GM12892 (cell line): ENCODE measurements at places on chromosomes 13 and 19.

DNA sequence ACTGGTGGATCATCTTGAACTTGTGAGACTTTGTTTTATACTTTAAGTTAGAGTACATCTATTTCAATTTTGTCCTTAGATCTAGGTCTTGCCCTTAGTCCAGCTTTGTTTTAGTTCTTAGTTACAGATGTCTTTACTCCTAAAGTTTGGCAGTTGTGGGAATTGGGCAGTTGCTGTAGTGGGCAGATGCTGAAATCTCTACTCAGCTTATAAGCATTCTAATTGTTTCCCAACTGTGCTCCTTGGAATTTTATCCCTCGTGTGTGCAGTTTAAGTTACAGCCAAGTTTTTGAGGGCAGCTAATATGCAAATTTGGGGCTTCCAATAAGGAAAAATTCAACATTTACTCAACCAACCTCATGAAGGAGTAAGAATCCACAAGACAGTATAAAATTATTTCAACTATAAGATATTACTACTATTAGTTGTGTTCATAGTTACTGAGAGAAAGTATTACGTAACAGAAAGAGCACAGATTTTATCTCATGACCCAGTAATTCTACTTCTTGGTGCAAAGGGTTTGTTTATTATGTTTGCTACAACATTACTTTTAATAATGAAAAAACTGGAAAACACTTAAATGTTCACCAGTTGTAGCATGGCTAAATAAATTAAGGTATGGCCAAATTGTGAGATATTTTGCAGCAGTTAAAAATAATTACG lies 32.9 kb downstream of the CCDC122 start:
- DNase-seq: no peak

DNA sequence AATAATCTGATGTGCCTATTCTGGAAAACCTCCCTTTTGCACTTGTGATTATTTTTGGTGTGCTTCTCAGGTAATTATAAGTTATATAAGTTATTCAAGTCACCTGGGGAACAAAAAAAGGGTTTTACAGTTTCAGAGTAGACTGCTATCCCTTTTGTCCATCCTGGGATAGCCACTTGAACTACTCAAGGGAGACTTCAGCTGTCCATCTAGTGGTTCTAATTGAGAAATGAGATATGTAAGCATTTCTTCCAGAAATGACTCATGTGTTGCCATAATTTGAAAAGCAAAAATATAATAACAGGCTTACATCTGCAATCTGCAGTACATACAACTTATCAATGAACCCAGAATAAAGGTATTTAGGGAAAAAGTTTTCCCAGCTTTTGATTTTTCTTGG lies 20.4 kb downstream of the UBL3 start:
- DNase-seq: no peak

DNA sequence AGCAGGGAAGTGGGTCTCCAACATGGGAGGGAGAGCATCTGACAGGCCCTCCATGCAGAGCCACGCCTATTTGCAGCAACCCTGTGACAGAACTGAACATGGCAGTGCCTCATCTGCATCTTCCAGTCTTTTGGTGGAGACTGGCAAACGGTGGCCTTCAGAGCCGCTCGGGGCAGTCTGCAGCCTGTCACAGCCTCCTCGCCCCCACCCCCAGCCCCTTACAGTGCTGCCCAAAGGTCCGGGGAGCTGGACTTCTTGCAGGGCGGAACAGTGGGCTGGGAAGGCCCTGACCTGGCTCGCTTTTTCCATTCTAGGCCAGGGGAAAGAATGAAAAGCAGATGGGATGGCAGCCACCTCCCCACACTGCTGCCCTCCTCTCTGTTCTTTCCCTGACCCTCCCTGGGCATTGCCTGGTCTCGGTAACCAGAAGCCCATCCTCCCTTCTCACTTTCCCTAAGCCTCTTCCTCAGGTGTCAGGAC lies 2.7 kb downstream of the CALM3 start:
- no peak for DNase-seq

DNA sequence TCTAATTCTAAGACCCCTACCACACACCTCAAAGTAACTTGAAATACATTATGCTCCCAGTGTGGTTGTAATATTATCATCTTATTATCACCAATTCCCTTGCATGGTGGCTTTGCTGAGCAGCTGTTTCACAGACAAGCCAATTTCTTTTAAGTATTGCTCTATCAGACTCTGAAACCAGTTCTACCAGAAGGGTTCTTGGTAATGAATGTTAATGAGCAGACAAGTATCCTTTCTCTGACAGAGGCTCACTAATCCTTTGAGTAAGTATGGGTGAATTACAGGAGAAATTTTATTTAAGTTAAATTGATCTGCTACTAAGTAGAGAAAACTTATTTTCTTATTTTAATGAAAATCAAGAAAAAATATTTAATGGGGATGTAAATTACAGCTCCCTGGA lies 326.0 kb downstream of the GPC6 start:
- no peak for DNase-seq

- DNase-seq: no peak
These were observed 73.6 kb downstream of the KDM4B start for GRCh38 chr19:5042556-5042955.

GRCh38 chr13:113882267-113882630 lies 18.4 kb upstream of the GAS6 start:
- no peak for DNase-seq

DNA sequence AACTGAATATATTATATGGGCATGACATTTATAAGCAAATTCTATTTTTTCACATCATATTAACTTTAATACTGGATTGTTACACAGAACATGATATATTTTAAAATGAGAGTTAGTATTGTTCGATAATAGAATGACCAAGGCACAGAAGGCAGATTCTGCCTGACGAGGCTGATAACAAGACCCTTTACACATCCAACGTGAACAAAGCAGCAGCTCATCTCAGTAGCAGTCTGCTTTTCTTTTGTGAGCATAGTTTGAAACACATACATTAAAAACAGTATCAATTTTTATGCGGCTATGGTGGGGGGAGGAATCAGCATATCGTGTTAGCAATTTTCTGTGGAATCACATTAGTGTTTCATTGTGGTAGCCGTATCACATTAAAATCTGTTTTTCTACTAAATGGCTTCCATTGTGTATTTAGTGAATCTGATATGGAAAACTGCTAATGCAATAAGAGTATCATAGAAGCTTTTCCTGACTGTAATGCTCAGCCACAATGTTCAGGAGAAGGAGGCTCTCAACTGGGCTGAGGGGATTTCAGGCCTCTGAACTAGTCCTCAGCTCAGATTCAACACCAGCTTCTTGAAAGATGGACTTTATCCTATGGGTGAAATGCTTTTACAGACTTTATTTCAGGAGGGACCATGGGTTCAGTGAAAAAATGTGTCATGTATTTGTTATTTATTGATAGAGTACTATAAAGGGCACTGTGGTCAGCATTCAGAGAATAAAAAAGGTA lies 4.0 kb downstream of the SMAD9 start:
- DNase-seq: no peak

- no peak for DNase-seq
These were observed 262.4 kb upstream of the SPRY2 start for GRCh38 chr13:80603351-80603750.

DNA sequence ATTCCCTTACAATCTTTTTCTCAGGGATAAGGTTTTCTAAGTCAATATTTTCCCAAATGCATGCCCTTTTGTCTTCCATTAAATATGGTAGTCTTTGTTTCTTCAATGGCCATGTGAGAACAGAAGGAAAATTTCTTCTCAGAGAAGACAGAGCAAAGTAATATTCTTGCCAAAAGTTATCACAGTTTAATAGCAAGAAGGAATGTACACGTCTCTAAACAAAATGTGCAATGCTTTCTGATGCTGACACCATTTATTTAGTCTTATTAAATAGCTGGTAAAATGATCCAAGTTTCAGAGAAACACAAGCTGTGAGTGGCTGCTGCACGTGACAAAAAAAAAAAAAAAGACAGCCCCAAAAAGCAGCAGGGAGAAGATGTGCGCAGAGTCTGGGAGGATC lies 542.5 kb downstream of the GPC6 start:
- DNase-seq: no peak

DNA sequence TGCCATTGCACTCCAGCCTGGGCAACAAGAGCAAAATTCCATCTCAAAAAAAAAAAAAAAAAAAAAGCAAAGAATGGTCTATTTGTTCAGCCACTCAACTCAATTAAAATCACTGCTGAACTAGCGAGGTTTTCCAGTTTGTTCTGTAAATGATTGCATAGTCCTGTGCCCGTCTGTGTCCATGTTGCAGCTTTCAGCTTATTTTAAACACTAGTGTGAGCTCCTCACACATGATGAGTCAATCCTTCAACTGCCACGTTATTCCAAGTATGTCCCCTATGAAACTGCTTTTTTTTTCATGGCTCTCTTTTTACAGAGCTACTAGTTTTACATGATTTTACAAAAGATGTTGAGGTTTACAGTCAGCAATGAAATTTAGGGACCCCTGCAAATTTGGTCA lies 12.2 kb downstream of the SUGP2 start:
- DNase-seq: no peak

GRCh38 chr13:66644855-66645460 lies 585.2 kb downstream of the PCDH9 start:
- DNase-seq: no peak

GRCh38 chr13:34347784-34348573 lies 530.0 kb downstream of the RFC3 start:
- DNase-seq: no peak

DNA sequence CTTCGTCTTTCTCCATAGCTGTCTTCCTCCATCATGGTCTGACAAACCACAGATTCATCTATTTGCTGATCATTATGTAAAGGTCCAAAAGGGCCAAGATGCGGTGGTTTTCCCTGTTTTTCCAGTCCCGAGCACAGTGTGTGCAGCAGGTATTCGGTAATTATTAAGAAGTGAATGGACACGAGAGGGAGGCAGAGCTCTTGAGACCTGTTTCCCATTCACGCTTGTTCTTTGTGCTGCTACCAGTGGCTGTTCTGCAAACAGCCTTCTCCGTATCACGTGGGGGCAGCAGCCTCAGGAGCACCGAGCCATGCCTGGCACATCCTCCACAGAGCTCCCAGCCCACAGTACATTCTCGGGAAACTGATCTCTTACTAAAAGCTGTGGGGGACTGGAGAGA lies 50.3 kb downstream of the CCDC70 start:
- DNase-seq: no peak

DNA sequence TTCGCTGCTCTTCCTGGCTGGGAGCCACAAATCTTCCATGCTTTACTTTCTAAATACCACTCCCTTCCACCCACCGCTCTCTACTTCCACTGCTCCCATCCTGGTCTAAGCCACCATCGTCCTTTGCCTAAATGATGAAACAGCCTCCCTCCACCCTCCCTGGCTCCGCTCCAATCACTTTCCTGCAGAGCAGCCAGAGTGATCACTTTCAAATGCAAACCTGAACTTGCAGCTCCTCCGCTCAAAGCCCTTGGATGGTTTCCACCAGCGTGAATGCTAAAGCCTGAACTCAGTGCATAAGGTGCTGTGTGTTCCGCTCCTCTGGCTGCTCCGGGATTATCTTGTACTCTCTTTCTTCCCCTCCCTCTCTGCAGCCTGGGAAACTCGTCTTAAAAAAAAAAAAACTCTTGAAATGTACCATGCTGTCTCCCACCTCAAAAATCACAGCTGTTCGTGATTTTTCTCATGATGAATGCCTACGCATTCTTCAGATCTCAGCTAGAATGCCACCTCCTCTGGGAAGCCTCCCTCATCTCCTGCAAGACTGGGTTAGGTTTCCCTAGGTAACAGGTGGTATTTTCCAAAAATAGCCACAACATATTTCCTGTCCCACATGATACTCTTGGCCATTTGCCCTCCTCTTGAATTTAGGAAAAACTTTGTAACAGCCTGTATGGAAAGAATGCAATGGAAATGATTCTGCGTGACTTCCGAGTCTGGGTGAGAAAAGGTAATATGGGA lies 3.7 kb upstream of the SIN3B start:
- no peak for DNase-seq

GRCh38 chr13:88800505-88800904 lies 1129.3 kb downstream of the SLITRK5 start:
- no peak for DNase-seq

DNA sequence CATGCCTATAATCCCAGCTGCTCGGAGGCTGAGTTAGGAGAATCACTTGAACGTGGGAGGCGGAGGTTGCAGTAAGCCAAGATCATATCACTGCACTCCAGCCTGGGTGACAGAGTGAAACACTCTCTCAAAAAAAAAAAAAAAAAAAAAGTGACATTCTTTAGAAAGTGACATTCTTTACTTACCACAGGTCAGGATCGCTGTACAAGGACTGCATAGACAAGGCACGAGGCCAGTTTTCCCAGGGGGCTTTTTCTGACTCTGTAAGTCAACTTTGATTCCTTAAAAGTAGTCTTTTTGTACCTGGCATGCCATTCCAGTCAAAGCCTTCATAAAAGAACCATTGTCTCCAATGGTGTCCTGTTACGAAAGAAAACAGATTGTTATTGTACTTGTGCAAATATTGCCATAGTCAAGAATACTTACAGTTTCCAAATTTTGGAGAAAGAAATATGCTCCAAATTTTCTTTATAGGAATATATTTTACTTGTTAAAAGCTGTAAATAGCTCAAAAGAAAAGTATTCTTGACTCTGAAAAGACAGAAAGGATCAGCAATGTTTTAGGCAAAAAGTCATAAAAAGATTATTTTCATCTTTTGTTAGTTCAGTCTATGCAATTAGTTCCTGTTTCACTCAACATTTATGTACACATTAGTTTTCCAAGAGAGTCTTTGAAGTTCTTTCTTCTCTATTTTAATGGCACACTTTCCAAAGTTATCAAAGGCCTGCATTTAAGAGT lies 39.3 kb downstream of the CEACAM1 start:
- no peak for DNase-seq

DNA sequence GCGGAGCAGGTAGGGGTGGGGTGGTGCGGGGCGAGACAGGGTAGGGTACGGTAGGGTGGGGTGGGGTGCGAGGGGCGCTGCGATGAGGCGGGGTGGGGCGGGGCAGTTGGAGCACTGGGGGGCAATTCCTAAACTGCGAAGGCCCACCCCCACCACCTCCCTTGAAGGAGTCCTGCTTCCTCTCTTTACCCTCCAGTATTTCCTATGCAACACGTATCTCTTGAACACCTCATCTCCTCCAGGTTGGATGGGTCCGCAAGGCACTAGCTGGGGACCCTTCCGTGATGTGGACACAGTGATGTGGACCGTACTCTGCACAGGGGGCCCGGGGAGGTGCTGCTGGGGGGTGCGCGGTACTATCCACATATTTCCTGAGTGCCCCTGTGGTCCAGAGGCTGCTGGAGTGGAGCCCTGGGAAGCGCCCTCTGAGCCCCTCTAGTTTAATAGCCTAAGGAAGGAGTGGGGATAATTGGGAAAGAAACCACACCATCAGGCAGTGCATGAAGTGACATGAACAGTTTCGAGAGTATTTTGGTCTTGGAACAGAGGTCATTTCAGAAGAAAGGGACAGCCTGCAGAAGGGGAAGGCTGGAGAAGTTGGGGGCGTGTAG lies 1.1 kb downstream of the IL17D start:
- DNase-seq: no peak

DNA sequence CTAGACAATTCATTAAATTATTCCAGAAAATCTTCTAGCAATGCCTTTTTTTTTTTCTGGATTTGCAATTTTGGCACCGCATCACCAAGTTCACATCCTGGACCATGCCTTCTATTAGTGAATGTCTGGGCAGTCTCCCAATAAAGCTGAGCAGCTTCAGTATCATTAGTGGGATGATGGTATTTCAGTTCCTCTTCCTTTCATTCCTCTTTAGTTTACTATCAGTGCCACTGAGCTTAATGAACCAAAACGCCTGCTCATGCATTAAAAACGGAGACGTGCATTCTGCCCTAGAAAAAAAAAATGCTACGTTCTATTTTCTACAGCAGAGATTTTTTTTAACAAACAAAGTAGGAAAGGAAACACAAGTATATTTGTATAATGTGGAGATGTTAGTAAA lies 343.0 kb downstream of the PCDH9 start:
- no peak for DNase-seq
